ENCODE measurements at places on chromosomes 6 and 20.

DNA sequence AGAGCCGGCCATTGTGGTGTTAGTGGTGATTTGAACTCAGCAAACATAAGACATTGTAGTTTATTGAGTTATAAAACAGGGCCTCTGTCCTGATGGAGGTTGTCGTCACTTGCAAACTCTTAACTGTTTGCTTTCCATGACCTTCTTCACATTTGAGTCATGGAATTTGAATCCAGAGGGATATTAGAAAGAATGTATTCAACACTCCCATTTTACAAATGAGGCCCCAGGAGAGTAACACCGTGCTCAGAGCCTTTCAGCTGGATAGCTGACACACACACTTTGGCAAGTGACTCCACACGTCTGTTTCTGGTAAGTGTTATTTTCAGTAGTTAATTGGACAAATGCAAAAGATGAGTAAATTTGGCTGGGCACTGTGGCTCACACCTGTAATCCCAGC, 72.4 kb upstream of the XRN2 start:
- no peak for DNase-seq

DNA sequence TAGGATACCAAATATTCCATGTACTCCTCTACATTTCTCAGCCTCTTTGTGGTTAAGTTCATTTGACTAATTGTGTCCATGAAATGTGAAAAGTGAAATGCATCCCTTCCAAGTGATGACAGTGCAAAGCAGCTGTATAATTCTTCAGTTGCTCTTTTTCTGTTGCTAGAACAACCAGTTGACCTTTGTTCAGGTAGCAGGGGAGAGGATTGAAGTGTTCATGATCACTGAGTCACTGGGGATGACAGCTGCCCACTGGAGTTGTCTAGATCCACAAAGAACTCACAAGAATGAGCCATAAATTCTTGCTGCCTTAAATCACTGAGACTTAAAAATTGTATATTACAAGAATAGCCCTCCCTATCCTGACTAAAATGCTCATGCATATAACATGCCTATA, 254.6 kb downstream of the EPHA7 start:
- DNase-seq, result no peak

GRCh38 chr6:15824811-15825210, 162.0 kb upstream of the DTNBP1 start:
- DNase-seq, result no peak

DNA sequence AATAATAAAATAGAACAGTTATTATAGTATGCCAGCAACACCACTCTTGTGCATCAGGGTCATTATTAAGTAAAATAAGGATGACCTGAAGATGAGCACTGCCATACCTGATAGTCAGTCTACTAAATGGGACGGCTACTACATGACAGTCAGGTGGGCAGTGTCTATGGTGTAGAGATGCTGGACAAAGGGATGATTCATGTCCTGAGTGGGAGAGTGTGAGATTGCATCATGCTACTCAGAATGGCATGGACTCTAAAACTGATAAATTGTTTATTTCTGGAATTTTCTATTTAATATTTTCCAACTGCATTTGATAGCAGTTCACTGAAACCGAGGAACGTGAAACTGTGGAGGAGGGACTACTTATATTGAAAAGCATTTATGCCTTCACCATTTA, 38.8 kb downstream of the SNX9 start:
- no peak for DNase-seq

- no peak for DNase-seq
These were observed 100.8 kb downstream of the DLL1 start for GRCh38 chr6:170190046-170190445.

DNA sequence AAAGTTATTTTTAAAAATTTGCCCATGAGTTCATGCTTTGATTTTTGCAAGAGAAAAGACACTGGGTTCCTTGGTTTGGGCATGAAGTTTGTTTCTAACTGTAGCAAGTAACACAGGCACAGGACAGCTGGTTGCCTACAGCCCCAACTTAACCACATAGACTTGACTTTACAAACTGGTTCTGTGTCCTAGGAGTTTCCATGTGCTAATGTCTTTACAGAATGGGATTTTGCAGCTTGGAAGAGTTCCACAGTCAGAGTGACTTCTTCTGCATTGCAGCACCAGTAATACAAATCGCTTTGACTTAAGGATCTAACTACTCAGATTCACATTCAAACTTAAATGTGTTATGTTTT, 44.3 kb downstream of the OR2B2 start:
- DNase-seq, result no peak

DNA sequence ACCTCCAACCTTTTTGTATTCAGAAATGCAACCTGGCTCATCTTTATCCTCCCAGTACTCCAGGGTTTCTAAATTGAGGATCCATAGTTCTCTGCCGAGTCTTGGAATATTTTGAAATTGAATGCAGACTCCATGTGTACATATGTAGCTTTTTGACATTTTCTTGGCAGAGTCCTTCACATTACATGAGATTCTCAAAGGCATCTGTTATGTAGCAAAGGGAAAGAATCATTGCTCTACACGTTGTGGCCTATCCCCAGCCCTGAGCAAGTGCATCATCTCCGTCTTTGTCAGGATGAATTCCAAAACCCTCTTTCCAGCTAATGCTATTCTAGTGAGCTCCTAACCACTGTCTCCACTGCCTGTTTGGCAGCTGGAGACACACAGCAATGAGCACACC, 742.9 kb downstream of the DHX35 start:
- no peak for DNase-seq

GRCh38 chr20:25024171-25024570, 31.6 kb upstream of the APMAP start:
- no peak for DNase-seq

DNA sequence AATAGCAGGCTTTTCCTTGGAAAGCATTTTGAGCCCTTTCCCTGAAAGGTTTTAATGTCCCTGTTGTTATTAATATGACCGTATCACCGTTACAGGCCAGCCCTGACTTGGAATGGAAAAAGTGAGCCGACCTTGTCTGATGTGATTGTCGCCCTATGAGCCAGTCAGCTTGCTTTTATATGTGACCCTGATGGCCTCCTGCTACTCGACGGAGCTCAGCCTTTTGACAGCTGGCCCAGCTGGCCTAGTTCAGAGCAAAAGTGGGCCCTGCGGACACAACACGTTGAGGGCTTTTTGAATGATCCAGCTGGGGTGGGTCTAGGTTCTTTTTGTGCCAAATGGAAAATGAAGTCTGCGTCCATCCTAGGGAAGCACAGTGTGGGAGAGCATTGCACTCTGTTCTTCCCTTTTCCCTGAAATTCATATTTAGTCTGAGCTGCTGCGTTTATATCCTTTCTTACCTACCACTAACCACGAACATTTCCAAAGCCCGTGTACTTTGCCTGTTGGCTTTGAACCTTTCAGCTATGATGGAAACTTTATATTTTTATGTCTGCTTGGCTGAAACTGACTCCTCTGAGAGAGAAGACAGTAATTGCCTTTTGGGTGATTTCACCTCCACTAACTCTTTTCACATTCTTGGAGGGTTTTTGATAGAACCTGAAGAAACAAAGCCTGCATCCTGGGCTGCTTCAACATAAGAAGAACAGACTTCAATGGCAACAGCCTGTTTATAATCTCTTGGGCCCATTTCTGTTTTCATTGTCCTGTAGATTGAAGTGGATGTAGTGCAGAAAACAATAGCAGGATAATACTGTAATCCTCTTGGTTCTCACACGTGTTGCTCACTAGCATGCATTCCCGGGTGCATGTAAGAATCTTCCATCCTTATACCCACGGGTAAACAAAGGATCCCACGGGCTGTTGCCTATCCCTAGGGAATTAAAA, 121.8 kb upstream of the HDGFL1 start:
- no peak for DNase-seq

DNA sequence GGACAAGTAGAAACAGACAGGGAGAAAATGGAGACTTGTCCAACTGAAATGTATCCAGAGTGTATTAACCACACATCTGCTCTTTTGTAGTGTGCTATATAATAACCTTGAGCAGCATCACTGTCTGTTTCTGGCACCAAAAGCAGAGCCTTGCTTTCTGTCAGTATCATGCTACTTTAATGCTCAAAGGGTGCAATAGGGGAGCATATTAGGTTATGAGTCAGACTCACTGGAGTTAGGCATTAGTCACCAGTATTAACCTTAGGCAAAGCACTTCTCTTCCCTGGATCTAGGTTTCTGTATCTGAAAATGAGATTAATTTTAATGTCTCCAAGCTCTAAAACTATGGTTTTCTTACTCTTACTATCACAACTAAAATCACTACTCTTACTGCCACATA, 280.1 kb downstream of the TFAP2B start:
- no peak for DNase-seq

DNA sequence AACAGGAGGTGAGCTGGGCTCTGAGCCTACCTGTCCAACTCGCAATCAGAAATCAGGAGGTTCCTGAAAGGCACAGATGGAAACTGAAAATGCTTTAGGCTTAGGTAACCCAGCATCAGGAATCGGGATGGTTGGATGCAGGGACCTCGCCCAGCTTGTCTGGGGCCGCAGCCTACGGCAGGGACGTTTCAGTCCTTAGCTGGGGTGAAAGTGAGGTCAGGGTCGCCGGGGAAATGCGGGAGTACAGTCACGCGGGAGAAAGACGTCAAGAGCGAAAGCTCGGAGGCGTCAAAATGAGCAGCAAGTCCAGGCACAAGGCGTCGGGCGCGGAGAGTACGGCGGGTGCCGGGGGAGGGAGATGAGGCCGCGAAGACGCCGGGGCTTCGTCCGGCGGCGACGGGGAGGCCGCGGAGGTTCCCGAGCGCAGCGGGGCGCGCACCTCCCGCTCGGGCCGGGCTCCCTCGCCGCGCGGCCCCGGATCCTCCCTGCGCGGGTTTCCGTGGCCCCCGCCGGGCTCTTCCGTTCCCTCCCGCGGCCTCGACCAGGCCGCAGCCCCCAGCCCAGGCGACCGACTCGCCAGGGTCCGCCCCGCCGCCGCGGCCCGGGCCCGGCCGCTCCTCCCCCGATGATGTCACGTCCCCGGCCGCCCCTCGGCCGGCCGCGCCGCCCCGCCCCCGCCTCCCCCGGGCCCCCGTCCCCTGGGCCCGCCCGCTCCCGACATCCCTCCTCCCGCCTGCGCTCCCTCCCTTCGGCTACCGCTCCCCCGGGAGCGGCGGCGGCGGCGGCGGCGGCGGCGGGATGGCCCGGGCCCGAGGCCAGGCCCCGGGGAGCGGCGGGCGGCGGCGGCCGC, at the start of gene EBF4:
TSS of gene EBF4 (plus strand) at position 745 of the 850 bp plus-strand sequence. CDS start 866 bp downstream, outside the sequence.
- DNase-seq, result peak; percentile 10

DNA sequence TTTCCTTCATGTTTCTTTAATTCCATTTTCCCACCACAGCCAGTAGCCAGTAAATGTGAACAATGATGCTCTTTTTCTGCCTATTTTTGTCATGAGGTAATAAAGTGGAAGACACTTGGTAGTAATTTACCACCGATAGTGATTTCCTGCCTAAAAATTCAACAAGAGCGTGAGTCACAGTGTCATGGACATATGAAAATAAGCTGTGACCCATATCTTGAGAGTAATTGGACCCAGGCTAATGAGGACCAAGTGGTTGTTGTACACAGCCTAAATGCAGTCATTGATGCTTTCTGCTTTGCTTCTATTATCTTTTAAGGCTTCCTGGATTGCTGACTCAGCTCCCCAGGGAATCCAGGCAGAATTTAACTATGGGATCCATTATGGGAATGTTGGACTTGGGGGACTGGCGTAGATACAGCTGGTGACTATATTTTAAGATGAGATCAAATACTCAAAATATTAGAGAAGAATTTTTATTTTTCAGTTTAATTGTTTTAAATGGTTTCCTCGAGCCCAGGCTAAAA, 265.9 kb upstream of the FERMT1 start:
- no peak for DNase-seq

- no peak for DNase-seq
These were observed 180.6 kb downstream of the PTPRK start for GRCh38 chr6:128339635-128340450.

GRCh38 chr20:13723011-13723410, 61.7 kb downstream of the ESF1 start:
- no peak for DNase-seq

- no peak for DNase-seq
These were observed 10.3 kb downstream of the RSPO4 start for GRCh38 chr20:991850-992249.

GRCh38 chr20:8744228-8744844, 324.6 kb upstream of the PLCB4 start:
- DNase-seq, result no peak

DNA sequence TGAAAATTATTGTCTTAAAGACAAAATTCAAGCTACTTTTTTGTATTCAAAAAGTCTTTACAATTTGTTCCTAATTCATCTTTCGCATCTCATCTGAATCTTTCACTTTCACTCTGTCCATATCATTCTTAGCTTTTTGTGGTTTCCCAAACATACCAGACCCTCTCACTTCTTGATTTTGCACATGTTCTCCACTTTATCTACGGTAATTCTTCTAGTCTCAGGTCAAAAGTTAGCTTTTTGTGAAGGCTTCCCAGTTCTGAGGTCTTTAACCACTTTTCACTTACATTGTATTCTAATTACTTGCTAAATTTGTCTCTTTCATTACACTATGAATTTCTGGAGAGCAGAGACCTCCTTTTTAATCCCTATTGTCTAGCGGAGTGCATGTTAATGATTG, 34.6 kb upstream of the EPHA7 start:
- no peak for DNase-seq

DNA sequence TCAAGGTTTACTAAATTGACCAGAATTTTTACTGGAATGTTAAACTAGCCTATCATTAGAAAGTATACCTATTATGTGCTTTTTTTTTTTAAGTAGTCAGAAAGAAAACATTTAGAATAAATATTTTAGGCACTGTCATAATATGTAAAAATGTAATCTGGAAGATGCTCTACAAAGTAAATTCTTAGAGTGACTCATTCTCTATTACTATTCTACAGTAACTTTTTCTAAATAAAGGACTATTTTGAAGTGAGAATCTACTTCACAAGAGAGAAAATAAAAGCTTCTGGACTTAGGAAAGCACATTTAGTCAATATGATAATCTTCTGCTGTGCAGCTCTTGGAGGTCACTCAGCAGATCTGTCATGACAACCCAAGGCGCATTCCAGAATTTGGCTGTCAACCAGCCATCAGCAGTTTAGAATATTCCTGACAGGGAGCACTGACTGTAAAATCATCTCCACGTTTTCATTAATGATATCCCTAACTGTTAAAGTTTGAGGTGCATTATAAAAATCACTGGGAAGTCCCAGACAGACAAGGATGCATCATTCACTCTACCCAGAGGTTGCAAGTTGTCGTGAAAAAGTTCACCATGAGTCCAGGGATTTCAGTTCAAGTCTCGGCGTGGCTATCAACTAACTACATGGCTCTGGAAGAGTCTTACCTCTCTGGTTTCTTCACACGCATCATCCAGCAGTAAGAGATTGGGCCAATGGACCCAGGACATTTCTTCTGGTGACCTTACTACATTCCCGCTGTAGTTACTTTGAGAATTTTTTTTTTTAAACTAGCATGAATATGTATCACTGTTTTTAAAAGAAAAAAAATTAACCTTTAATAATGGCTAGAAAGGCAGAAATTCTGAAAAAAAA, 374.9 kb downstream of the GJA1 start:
- DNase-seq, result no peak

DNA sequence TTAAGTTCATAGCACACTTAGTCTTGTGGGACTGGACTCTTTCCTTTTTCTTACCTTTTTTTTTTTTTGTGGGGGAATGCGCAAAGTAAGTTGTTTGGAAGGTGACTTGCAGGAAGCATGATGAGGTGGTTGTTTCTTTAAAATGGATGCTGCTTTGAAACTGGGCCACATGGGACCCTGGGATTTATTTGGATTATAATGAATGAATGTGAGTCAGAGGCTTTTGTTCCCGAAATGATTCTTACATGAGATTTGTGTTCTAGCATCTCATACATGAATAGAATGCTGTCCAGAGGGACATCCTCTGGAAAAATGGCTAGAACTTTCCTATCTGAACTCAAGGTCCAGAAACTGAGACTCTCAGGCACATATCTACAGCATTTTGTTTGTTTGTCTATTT, 236.6 kb upstream of the RNF24 start:
- no peak for DNase-seq

GRCh38 chr20:53870426-53871315, 199.7 kb downstream of the BCAS1 start:
- DNase-seq, result no peak
